ENCODE measurements at places on chromosomes 7 and 10.

GRCh38 chr10:76456197-76456596, 1024.8 kb downstream of the LRMDA start:
- no peak for DNase-seq

- DNase-seq, result no peak
Measured at GRCh38 chr10:91944880-91945630, 21.5 kb downstream of the BTAF1 start.

DNA sequence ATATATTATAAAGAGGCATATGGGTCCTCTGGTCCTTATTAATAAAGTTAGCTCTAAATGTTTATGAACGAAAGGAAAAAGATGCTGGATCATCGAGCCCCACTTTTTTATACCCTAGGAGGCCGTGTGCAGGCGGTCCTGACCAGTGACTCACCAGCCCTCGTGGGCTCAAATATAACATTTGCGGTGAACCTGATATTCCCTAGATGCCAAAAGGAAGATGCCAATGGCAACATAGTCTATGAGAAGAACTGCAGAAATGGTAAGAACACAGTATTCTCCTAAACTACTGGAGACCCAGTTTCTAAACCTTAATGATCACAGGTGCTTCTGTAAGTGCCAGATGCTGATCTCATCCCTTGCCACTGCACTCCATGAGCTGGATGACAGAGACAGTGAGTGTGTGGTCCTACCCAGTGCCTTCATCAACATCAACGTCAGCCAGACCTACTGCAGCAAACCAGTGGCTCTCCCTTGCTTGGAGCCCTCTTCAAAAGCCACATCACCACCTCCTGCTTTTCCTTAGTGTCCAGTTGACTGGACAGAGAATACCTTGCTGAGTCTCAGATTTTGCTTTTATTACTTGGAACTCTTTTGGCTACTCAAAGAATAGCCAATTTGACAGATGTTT, 7.6 kb downstream of the GPNMB start:
- no peak for DNase-seq

GRCh38 chr10:82796510-82796909, 921.5 kb downstream of the NRG3 start:
- DNase-seq, result no peak

- DNase-seq, result no peak
Measured at GRCh38 chr10:106573106-106573505, 591.4 kb downstream of the SORCS1 start.

GRCh38 chr7:30176463-30177109, 41.8 kb downstream of the MTURN start:
- no peak for DNase-seq

- no peak for DNase-seq
Measured at GRCh38 chr10:88037623-88038022, 174.2 kb downstream of the PTEN start.

DNA sequence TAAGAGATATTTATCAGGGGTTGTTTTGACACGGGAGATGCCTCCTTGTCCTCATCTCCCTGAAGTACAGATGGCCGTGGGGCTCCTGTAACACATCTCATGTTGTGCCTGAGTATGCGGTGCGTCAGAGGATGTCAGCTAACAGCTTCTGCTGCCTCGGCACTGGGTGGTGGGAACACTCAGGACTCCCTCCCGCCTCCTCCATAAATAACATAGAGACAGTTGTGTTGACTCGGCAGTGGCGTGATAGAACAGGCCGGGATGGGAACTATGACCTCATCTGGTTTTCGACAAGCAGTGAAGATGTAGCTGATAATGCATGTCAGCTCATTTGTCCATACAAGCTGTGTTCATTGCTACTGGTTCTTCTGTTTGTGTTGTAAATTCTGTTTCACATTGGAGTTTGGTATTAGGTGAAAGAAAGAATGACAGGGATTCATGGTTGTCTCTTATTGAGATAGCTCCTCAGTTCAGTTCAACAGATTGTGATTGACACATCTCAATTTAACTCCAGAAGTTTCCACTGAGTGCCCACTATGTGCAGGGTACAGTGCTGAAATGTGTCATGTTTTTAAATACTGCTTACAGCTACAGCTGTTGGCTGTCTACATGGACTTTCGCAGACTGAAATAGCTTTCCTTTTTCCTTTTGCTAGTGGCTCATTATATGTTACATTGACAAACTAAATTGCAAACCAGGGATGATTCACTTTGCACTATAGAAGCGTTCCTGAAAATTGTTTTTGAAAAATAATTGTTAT, 87.4 kb downstream of the CHN2 start:
- peak; percentile 57 for DNase-seq

- no peak for DNase-seq
Measured at GRCh38 chr10:48476279-48476982, 128.4 kb downstream of the ARHGAP22 start.

- no peak for DNase-seq
Measured at GRCh38 chr10:47159361-47160260, 140.4 kb upstream of the GDF10 start.

DNA sequence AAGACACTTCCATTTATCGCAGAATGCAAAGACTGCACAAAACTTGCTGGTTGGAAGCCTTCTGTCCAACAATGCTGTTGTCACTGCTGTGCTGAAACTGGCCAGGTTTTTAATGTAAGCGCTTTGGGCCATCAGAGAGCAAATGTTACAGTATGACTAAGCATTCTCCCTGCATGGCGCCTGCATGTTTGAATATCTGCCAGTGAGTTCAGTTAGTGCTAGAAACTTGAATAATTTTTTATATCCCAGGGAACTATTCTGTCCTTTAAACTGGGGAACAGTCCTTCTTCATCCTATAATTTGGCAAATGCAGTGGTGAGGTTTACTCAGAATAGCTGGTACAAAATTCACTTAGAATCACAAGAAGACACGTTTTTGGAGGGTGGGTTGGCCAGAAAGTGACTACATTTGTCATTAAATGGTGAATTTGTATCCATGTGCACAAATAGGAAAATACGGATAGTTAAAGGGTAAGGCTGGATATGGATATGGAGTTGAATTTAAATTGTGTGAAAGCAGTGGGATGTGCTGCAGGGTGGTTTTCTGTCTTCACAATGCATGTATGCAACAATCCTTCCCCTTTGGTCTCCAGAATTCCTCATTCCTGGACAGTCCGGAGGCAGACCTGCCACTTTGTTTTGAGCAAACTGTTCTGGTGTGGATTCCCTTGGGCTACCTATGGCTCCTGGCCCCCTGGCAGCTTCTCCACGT, 1.7 kb downstream of the ABCC2 start:
- DNase-seq, result no peak

DNA sequence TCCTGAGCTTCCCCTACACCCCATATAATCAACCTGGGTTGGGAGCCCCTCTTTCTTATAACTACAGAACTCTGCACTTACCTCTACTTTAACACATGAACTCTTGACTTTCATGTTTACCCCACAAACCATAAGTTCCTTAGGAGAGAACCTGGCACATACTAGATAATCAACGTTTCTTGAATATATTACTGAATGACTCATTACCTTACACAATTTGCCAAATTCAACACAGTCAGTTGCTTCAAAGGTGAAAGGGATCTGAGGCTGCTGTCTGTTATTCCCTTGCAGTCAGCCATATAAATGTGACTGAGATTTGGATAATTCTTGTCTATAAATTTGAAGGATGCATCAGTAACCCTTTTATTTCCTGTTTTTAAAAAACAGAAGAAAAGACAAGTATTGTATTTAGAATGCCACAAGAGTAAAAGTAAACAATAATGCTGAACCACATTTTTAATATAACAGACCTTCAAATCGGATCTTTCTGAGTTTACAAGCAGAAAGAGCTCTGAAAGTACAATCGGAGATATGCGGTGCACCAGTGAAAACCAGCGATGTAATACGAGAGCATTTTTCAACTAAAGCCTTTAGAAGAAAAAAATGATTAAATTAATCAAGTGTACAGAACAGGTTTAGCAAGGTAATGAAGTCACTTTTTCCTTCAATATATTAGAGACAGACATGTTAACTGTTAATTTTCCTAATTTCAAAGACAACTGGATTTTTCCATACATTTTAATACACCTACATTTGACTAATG, 29.5 kb upstream of the LRRC17 start:
- no peak for DNase-seq

GRCh38 chr10:93160829-93161228, 87.1 kb downstream of the CYP26A1 start:
- DNase-seq, result no peak

GRCh38 chr7:113289140-113289740, 170.9 kb upstream of the SMIM30 start:
- DNase-seq, result no peak

DNA sequence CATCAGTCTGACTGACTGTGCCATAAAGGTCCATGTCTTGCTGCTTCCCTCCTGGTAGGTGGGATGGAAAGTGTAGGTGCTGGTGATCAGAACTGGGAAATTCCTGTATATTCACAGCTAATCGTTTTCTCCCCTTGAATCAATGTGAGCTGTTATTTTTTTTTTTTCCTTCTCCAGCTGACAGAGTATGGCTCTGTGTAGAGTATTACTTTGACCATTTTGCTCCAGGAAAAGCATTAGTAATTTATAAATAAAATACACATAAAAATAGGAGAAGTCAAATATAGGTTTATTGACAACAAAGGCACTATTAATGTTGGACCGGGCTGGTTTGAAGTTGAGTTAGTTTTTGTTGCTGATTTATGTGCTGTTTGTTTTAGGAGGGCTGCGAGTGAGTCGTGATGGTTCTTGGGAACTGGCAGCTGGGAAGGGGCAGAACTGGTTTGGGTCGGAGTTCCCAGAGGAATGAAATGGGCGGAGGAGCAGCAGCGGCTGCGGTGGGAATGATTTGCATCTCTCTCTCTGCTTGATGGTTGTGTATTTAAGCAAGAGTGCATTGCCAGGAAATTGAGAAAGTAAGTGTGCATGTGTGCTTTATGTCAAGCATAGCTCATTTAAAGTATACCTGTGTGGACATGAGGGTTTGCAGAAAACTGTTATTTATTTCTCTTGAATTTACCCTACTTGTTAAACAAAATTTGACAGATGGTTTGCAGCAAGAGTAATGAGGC, 80.9 kb downstream of the LRMDA start:
- DNase-seq, result peak; percentile 32

- no peak for DNase-seq
Measured at GRCh38 chr10:77518910-77519274, 118.7 kb downstream of the KCNMA1 start.

DNA sequence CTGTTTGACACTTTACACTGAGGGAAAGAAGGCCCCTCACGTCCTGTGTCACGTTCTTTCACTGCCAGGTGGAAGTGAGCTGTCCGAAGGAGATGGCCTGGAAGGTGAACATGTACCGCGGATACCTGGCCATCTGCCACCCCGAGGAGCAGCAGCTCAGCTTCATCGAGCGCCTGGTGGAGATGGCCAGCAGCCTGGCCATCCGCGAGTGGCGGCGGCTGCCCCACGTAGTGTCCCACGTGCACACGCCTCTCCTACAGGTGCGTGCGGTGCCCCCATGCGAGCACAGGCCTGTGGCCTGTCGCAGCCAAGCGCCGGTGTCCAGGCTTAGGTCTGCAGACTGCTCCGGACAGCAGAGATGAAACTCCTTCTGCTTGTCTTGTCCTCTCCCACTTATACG, 103.4 kb downstream of the TRRAP start:
- DNase-seq, result no peak

DNA sequence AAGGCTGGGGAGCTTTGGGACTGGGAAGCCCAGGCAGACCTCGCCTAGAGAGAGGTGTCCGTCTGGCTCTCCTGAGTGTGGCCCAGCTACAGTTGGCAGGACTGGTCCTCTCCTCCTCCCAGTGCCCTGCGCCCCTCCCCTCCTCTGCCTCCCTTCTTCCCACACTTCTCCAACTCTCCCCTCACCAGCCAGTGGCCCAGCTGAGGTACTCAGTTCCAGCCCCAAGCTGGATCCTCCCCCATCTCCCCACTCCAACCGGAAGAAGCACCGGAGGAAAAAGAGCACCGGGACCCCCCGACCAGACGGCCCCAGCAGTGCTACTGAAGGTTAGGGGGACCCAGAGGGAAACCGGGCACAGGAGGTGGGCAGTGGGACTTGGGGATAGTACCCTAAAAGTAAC, 27.7 kb downstream of the GBX1 start:
- no peak for DNase-seq

DNA sequence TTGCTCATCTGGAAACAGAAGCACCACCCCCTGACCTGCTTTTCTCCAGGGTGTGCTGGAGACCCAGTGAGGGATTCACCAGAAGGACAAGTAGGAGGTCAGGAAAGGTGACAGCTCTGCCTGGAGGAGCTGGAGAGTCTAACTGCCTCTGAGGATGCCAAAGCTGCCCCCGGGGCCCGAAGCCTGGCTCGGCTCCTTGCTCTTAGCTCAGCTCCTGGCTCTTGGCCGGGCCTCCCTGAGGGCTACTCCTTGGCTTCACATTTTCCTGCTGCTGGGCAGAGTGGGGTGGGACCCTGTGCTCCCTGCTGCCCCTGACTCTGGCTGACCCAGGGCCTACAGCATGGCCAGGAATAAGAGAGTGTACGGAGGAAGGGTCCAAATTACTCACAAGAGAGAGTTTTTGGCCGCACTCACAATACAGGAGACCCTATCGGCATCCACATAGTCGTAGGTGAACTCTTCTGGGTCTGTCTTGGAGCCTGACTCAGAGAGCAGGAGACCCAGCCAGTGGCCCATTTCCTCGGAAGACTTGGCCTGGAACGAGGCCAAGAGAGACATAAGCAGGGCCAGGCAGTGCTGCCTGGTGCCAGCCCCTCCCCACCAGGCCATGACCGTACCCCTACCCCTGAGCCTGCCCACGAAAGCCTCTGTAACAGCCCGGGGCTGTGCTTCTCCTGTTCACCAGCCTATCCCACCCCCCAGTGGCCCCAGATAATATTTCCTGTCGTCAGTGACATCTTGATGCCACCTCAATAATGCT, 63.1 kb downstream of the VWA2 start:
- DNase-seq, result no peak

DNA sequence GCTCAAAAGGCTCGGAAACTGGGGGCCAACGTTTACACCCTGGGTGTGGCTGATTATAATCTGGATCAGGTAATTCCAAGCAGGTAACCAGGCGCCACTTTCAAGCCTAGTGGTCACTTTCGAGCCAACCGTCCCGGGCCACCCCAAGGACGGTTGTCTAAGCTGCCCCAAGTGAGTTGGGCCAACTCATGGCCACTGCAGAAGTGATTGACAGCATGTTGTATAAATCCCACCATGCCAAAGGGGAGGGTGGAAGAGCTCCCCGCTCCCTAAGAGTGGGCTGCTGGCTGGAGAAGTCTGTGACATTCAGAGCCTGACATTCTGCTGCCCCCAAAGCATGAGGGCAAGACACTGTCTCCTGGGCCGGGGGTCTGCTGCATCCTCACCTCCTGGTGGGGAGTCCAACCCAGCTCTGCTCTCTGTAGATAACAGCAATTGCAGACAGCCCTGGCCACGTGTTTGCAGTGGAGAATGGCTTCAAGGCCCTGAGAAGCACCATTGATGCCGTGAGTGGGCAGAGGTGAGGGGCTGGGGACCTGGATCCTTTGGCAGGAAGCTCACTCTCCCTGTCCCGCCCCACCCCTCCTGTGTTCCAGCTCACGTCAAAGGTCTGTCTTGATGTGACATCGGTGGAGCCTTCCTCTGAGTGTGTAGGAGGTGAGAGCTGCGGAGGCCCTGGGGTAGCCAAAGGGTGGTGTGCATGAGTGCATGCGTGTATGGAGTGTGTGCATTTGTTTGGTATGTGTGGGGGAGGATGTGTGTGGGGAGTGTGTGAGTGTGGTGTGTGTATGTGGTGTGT, 10.8 kb downstream of the ANTXRL start:
- no peak for DNase-seq

All from left kidney (tissue), 8 donors.